ENCODE measurements at places on chromosomes 6 and 20. TPM values are rescaled to one million over a fixed set of nuclear protein-coding genes. Genes with fewer than 3 reads are reported as not detected.
A peak's percentile ranks its signal among the peaks of the same experiment; 100 is the strongest.

TRIM10 gene
- total RNA-seq = not detected

CLIC5 gene
- 5.4 TPM for total RNA-seq

DNA sequence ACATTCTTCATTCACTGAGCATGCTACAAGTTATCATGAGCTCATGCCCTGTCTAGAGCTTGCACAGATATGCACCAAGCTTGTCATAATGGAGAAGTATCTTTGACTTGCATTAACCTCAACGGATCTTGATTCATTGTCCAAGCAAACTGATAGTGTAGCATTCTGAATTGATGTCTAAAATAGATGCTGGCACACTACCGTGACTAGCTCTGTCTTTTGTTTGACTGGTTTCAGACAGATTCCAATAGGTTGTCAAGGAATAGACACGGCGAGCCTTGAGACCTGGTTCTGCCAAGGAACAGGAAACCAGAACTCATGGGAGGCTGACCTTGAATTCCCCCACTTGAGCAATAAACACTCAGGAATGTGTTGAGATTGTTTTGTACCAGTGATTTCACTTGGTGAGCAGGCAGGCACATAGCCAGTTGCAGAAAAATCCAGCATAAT lies 1153.1 kb upstream of the GJE1 start:
- H3K27ac ChIP-seq = peak overlapping the region; percentile 60
- DNase-seq = peak; percentile 39
- H3K27me3 ChIP-seq = no peaks in the 10 kb centered on the region
- H3K4me1 ChIP-seq = peaks cover 7% of the 10 kb centered on the region
- H3K36me3 ChIP-seq = no peaks in the 10 kb centered on the region
- peak overlapping the region; percentile 10 for H3K4me3 ChIP-seq

NOX3 gene
- total RNA-seq = not detected
